ENCODE measurements at places on chromosomes 5 and 9.

GRCh38 chr5:112929336-112930081, 7.5 kb upstream of the REEP5 start:
- DNase-seq = no peak

- DNase-seq = no peak
Observed at GRCh38 chr5:2149195-2149539, 266.4 kb upstream of the IRX4 start.

DNA sequence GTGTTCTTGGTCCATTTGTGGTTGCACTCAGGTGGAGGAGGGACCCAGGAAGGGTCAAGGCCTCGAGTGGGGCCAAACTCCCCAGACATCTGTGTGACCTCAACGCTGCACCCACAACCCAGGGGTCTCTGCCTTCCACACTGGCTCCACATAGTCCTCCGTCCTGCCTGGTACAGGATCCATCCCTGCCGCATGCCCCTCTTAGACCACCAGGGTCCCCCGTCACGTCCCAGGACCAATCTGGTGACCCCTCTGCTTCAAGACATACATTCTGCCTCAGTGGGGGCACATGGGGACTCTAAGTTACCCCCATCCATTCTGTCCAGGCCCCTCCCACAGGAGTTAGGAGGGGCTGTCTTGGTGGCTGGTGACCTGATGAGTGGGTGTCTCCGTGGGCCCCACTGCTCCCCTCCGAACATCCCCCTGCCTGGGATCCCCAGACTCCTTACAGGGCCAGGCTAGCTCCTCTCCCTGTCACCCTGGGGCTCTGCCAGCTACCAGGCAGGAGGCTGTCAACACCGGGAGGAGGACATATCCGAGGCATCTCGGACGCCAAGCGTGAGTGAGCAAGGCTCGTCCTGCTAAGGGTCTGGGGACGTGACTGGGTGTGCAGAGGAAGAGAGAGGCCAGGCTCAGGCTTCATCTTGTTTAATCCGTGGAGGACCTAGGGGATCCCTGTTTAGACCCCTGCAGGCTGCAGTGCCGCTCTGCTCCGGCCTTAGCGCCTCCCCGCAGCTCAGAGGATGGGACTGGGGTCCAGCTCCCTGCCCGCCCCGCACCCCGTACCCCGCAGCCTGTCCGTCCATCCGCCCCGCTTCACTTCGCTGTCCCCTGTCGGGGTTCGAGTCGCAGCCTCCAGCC, 32.3 kb downstream of the TSPAN17 start:
- no peak for DNase-seq

- DNase-seq = no peak
Observed at GRCh38 chr5:33828626-33829308, 63.0 kb downstream of the ADAMTS12 start.

- DNase-seq = no peak
Observed at GRCh38 chr5:77430726-77431125, 61.4 kb downstream of the WDR41 start.

GRCh38 chr5:180373454-180373853, 20.3 kb upstream of the GFPT2 start:
- DNase-seq = no peak

- DNase-seq = no peak
Observed at GRCh38 chr5:76576996-76577395, 46.2 kb downstream of the F2RL2 start.

GRCh38 chr5:111472579-111472978, 39.8 kb downstream of the STARD4 start:
- no peak for DNase-seq

- peak; percentile 19 for DNase-seq
Observed at GRCh38 chr5:135240283-135240633, 158.8 kb downstream of the MACROH2A1 start.

Data from suprapubic skin (tissue), 4 donors.